Thymus (tissue), 14 donors: ENCODE measurements at places on chromosomes 16 and 17. TPM values are rescaled to one million over a fixed set of nuclear protein-coding genes. Genes with fewer than 3 reads are reported as not detected.

GRCh38 chr16:77951788-77952187 lies 70.6 kb upstream of the CLEC3A start:
- DNase-seq = peak; percentile 10

DNA sequence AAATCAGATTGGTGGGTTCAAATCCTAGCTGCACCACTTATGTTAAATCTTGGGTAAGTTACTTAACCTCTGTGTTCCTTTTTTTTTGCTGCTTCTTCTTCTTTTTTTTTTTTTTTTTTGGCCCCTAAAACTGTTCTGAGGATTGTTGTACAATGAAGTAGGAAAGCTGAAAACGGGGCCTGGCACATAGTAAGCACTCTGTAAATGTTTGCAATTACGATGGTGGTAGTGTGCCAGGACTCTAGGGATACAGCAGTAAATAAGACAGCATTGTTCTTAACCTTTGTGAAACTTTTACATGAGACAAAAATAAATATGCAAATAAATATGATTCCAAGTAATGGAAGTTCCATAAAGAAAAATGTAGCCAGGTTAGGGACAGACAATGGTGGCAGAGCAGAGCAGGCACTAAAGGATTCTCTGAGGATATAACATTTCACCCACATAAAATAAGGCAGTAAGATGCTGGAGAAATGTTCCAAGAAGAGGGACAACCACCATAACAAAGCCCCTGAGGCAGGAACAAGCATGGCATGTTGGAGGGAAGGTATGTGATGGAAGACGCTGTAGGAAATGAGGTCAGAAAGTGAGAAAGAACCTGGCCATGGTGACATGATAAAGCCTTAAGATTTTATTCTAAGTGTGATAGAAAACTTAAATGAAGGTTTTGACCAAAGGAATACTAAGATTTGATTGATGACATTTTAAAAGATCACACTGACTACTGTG lies 127.3 kb downstream of the NLK start:
- DNase-seq = no peak

DNA sequence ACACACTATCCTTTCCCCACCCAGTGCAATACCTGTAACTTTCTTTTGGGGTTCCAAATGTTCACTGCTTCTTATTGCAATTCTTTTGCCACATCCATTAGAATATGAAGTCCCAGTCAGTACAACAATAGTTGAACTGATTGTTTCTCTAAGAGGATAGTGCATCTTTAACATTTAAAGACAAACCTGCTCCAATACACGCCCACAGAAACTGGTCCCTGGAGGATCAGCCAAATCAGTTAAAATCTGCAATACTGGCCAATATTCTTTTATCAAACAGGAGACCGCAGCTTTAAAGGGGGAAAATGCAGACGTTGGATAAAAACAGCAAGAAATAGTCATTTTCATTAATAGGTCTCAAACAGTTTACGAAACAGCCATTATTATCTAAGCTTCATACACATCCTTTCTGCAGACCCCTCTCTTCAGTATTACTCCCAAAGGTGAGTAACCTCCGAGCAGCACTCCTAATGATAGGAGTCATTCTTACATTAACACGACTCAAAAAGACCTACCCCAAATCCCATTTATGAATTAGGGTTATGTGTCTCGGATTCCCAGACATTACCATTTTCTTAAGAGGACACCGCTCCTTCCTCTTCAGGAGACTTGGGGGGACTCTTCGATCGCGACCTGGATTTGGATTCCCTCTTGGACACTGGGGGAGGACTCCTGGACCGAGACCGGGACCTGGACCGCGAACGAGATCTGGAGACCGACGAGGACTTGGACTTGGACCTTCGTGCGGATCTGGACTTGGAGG lies 1.4 kb downstream of the SRSF2 start:
- DNase-seq = no peak

GRCh38 chr16:56977216-56977615 lies 12.1 kb upstream of the NLRC5 start:
- DNase-seq = no peak

DNA sequence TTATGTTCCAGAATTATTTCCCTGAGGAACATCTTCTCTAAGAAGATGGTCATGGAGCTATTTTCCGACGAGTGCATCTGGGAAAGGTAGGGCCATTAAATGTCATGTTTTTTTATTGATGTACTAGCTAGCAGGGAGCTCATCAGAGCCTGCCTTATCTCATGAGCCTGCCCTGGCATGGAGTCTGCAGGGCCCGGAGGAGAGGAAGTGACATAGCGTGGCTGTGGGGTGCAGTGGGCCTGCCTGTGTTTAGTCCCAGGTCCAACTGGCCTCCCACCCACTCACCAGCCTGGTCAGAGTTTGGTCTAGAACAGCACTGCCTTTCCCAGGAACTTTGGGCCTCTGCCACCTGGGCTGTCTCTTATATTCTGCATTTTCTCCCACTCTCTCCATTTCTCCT lies 389.8 kb downstream of the SNX29 start:
- DNase-seq = no peak

GRCh38 chr17:9406046-9406606 lies 169.5 kb downstream of the STX8 start:
- DNase-seq = no peak

GRCh38 chr16:87757841-87758426 lies 7.9 kb downstream of the KLHDC4 start:
- no peak for DNase-seq

GRCh38 chr16:54482892-54483574 lies 196.4 kb upstream of the IRX3 start:
- no peak for DNase-seq

- no peak for DNase-seq
Measured at GRCh38 chr16:87723226-87723623, 42.6 kb downstream of the KLHDC4 start.

GRCh38 chr16:8614435-8615029 lies 7.0 kb upstream of the METTL22 start:
- no peak for DNase-seq

DNA sequence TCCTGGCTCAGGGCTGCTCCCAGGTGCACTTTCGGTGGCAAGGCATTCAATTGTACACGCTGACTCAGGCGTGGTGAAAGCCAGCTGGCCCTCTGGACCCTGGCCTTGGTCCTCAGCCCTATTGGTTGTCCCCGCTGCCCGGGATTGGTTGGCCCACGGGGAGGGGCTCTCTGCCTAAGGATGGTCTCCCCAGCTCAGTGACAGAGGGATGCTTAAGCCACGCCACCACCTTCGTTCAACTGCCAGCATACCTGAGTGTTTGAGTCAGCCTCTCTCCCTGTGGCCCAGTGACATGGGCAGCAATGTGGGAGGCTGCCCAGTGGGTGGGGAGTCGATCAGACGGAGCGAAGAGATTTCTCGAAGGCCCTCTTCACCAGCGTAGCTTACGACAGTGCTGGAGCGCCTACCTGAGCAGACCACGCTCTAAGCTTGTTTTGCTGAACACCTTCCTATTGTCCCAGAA lies 30.3 kb downstream of the IRF8 start:
- DNase-seq = no peak

DNA sequence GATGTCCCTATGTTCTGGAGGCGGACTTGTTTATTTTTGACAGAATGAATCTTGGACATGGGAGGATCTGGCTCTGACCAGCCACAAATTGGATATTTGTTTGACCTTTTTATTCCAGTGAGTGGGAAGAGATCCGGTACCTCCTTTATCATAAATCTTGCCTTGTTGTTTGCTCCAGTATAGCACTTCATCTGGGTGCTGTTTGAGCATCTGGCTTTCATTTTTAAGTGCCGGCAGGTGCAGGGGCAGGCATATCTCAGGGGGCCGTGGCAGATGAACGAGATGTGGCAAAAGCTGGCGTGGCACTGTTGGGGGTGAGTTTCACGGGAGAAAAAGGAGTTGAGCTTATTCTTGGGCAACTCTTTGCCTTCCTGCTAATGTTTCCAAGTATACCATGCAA lies 37.8 kb downstream of the MSI2 start:
- no peak for DNase-seq

- no peak for DNase-seq
Measured at GRCh38 chr16:17019366-17019765, 451.4 kb downstream of the XYLT1 start.

DNA sequence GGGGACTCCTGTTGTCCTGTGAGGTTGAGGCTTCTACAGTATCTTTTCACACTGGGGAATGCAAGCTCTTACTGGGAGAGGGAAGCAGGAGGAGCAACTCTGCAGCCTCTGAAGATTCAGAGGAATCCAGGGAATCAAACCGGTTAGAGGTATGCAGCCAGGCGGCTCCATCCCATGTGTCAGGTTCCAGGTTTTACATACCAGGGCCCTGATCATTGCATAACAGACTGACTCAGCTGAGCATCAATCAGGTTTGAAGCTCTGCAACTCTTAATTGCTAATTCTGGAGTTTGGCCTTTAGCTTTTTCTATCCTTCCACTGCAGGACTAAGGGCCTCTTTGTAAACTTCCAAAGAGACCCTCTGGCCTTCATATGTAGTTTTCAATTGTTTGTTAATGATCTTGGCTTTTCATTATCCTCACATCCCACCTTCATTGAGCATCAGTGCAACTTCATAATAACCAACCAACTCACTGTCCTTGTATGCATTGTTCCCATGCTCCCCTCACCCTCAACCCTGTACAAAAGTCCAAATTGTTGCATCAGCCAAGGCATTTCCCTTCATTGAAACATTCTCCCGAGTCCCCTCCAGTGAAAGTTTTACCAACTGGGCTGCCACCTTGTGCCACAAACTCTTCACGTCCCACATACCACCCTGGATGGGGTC lies 59.7 kb upstream of the DHX40 start:
- no peak for DNase-seq

DNA sequence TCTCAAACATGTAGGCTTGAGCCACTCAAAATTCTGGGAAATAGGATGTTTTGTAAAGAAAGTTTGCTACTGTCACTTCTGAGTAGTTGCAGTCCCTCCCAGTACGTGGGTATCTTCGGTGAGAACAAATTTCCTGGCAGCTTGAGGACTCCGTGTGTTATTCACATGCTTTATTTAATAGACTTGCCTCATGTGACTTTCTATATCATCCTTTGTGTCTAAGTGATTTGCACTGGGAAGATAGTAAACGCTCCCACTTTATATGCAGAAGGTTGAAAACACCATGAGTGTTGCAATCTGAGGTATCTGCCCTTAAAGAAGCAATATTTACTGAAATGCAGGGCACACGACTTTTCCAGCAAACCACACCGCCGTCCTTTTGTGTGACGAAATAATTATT lies 643.7 kb downstream of the MAF start:
- DNase-seq = no peak

GRCh38 chr17:58411408-58411894 lies 5.9 kb downstream of the RNF43 start:
- no peak for DNase-seq

GRCh38 chr17:17728146-17728545 lies 46.9 kb downstream of the RAI1 start:
- no peak for DNase-seq

DNA sequence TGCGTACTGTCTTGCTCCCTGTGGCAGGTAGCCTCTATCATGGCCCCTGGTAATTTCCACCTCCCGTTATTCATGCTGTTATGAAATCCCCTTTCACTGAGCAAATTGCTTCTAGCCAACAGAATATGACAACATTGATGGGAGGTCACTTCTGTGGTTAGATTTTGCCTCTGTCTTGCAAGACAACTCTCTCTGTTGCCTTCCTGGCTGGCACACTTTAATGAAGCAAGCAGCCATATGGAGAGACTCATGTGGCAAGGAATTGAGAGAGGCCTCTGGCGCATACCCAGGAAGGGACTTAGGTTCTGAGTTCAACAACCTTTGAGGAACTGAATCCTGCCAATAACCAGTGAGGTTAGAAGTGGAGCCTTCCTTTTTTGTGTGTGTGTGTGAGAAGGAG lies 51.8 kb upstream of the GPRC5B start:
- DNase-seq = no peak

The EVI2B gene
- 19.3 TPM for total RNA-seq

The HOXB1 gene
- total RNA-seq = not detected

The TIMP2 gene
- total RNA-seq = 23.1 TPM

The SDR42E2 gene
- total RNA-seq = 0.05 TPM

The ATP2A3 gene
- 52.9 TPM for total RNA-seq

The LGALS9 gene
- 45.7 TPM for total RNA-seq

The CAVIN1 gene
- total RNA-seq = 16.4 TPM

The COX6A2 gene
- total RNA-seq = 0.33 TPM

The YBX2 gene
- 0.66 TPM for total RNA-seq
